Nephron progenitor cell (in vitro differentiated cells): ENCODE measurements at places on chromosomes 5 and 9.

GRCh38 chr5:112643339-112643971, 94.2 kb upstream of the APC start:
- no peak for DNase-seq

DNA sequence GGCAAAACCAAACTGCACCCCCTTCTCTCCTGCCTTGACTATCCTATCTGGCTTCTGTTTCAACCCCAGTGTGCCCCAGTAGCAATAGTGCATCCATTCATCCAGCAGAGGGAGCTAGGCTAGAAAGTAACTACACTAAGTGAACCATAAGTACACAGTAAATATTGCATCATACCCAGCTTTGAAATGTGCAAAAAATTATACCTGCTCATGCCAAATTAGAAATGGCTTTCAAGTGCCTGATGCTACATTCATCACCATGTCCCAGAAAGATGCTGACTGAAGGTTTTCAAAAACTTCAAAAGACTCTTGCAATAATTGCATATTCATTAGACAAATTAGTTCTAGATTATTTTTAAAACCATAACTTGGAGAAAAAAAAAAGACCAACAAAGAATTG, 153.5 kb downstream of the PRELID2 start:
- peak; percentile 36 for DNase-seq

DNA sequence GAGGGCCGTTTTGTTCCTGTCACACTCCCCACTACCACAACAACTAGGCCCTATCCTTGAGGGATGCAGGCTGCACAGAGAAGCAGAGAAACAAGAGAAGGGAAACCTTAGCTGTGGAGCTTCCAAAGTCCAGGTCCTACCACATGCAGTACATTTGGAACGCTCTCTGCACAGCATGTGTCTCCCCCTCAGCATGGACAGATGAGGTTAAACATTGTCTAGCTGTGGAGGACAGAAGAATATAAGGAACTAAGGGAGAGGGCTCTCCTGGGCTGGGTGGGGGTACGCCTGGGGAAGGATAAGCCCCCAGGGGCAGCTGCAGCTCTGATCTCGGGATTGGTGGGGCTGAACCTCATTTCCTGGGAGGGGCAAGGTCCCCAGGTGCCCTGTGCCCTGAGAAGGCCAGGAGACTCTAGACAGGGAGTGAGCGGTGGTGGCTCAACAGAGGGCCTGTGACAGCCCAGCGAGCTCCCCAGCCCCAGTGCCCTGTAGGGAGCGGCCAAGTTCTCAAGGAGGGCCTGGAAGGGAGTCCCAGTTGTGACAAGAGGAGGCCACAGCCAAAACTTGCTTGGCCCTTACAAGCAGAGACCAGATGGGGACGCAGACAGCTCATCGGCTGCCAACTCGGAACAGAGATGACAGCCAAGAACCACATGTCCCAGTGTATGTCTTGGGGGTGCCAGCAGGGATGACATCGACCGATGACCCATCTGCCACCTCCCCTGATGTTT, 30.1 kb downstream of the TSPAN17 start:
- DNase-seq, result no peak

DNA sequence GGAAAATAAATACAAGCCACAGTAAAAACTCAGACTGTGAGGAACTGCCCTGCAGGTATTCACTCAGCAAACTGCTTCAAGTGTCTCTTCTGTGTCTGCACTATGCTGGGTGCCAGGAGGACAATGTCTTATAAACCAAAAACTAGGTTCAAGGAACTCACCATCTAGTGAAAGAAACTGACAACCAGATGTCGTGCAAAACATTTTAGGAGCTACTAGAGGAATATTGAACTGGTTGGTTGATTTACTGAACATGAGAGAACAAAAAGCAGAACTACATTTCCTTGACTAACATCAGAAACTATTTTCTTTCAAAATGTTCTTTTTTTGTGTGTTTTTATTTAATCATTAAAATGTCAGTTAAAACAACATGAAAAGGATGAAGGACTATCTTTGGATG, 35.2 kb downstream of the ZNF366 start:
- no peak for DNase-seq

- no peak for DNase-seq
Measured at GRCh38 chr5:9245071-9245470, 300.8 kb downstream of the SEMA5A start.

DNA sequence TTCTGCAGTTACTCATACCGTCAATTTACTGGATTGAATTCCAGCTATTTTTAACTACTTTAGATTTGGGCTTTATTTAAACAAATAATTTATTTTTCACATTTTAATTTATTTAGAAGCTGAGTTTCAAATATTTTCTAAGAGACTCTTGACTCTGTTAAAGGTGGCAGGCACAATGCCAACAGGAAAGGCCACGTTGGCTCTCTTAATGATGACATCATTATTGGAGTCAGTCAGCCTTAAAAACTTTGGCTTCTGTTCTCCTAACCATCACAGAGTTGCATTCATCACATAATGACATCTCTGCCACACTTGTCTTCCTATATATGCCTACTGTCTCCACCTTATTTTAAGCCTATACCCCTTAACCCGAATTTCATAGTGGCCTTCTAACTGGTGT, 172.3 kb upstream of the PLPPR1 start:
- DNase-seq, result no peak

GRCh38 chr9:134781591-134782302, 98.9 kb upstream of the FCN2 start:
- peak; percentile 54 for DNase-seq

DNA sequence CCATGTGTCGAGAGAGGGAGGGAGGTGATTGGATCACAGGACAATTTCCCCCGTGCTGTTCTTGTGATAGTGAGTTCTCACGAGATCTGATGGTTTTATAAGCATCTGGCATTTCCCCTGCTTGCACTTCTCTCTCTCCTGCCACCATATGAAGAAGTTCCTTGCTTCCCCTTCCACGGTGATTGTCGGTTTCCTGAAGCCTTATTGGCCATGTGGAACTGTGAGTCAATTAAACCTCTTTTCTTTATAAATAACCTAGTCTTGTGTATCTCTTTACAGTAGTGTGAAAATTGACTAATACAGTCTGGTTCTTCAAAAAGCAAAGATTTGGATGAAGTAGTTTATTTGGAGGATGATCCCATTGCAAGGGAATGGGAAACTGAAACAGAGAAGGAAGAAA, 11.3 kb upstream of the MIER3 start:
- DNase-seq, result no peak
